Heart left ventricle (tissue), 16 donors: ENCODE measurements at places on chromosomes 2 and 18. TPM values are rescaled to one million over a fixed set of nuclear protein-coding genes. Genes with fewer than 3 reads are reported as not detected.

STEAP3 gene
- 16.9 TPM for total RNA-seq

EMILIN2 gene
- 18.0 TPM for total RNA-seq

CD207 gene
- not detected for total RNA-seq

HTRA2 gene
- total RNA-seq = 24.7 TPM

CEBPZ gene
- 31.5 TPM for total RNA-seq

MEIS1 gene
- total RNA-seq = 21.3 TPM

DAW1 gene
- not detected for total RNA-seq

YES1 gene
- total RNA-seq = 24.7 TPM

PARD6G gene
- total RNA-seq = 2.2 TPM

GALNT13 gene
- total RNA-seq = not detected

COQ10B gene
- 39.9 TPM for total RNA-seq

RIOK3 gene
- total RNA-seq = 52.7 TPM

DSG2 gene
- total RNA-seq = 38.4 TPM

VSNL1 gene
- total RNA-seq = 17.0 TPM

AGXT gene
- not detected for total RNA-seq

FAP gene
- 3.5 TPM for total RNA-seq

RGPD3 gene
- total RNA-seq = 0.38 TPM

SPATA3 gene
- total RNA-seq = not detected

IL1A gene
- total RNA-seq = not detected

SEMA4C gene
- total RNA-seq = 25.2 TPM

LPIN2 gene
- 10.9 TPM for total RNA-seq

PPP1R1C gene
- 16.5 TPM for total RNA-seq

RAB27B gene
- total RNA-seq = 0.29 TPM

GAREM2 gene
- 0.81 TPM for total RNA-seq

SDC1 gene
- total RNA-seq = 0.21 TPM

GKN2 gene
- not detected for total RNA-seq

NAT8 gene
- total RNA-seq = not detected

RFTN2 gene
- total RNA-seq = 5.3 TPM

USP34 gene
- 72.5 TPM for total RNA-seq

BUB1 gene
- total RNA-seq = 1.3 TPM

GPR39 gene
- total RNA-seq = not detected

ACMSD gene
- not detected for total RNA-seq

BOK gene
- total RNA-seq = 2.5 TPM

GALNT3 gene
- not detected for total RNA-seq

CNDP1 gene
- not detected for total RNA-seq

LONRF2 gene
- 23.5 TPM for total RNA-seq

DNAJC5G gene
- total RNA-seq = 1.9 TPM

ELP2 gene
- 53.0 TPM for total RNA-seq

MC4R gene
- total RNA-seq = not detected

IL36G gene
- not detected for total RNA-seq
